Chondrocyte (in vitro differentiated cells): ENCODE measurements at places on chromosomes 5 and 9. TPM values are rescaled to one million over a fixed set of nuclear protein-coding genes. Genes with fewer than 3 reads are reported as not detected.
A peak's percentile ranks its signal among the peaks of the same experiment; 100 is the strongest.

GRK6 gene
- 19.9 to 26.3 TPM (median 23.8 TPM) in 3 replicates for total RNA-seq

WNK2 gene
- total RNA-seq, result 0.44 to 3.3 TPM (median 2.3 TPM) in 3 replicates

PCDHGB2 gene
- 0.95 to 1.8 TPM (median 1.0 TPM) in 3 replicates for total RNA-seq

PDLIM7 gene
- total RNA-seq, result 563 to 633 TPM (median 613 TPM) in 3 replicates

OR13F1 gene
- total RNA-seq, result not detected in 3 replicates

TSSK1B gene
- total RNA-seq, result 0.10 to 0.36 TPM in 2 of 3 replicates, not detected in the other

OLFML2A gene
- total RNA-seq, result 112 to 475 TPM (median 469 TPM) in 3 replicates

BTNL9 gene
- total RNA-seq, result not detected in 3 replicates

CORO2A gene
- 10.1 to 17.4 TPM (median 10.2 TPM) in 3 replicates for total RNA-seq

SEMA4D gene
- 3.3 to 3.8 TPM (median 3.8 TPM) in 3 replicates for total RNA-seq

WDR31 gene
- 1.7 to 2.4 TPM (median 1.8 TPM) in 3 replicates for total RNA-seq

SPATA31D3 gene
- total RNA-seq, result not detected in 3 replicates

ZNF782 gene
- total RNA-seq, result 3.1 to 5.2 TPM (median 3.2 TPM) in 3 replicates

- no peak for DNase-seq
These were observed 42.4 kb upstream of the UBAC1 start for GRCh38 chr9:136003411-136004218.

DNA sequence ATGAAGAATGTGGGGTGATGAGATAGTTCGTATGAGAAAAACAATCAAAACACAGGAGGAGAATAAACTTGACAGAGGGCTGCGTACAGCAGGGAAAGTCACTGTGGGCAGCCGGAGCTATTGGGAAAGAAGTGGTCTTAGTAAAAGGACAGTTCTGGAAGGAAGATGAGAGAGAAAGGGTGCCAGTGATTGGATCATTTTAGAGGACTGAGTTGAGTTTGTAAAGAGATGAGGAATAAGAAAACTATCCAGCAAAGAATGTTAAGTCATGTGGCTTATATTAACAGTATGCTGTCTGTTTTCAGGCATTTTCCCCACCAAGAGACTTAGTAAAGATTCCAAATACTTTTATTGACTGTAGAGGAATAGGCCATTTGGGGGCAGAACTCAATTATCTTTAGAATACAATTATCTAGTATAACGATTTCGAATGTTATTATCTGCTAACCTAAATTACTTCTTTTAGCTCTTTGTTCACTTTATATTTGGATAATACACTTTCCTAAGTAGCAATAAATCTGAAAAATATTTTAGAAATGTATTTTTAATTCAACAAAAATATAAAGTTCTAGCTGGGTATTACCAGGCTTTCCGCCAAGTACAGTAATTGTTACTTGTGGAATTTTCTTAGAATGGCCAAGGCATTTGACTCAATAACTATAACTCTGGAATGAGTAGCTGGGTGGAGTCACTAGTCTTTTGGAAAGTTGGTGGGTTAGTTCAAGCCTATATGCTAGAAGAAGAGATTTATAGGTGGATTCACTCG lies 15.5 kb upstream of the LOX start:
- DNase-seq, result no peak

GRCh38 chr9:81791076-81791475 lies 101.7 kb upstream of the TLE1 start:
- DNase-seq, result no peak

- DNase-seq, result no peak
These were observed 73.5 kb upstream of the LRRTM2 start for GRCh38 chr5:138948471-138949222.

- DNase-seq, result no peak
These were observed 32.0 kb upstream of the DHFR start for GRCh38 chr5:80686757-80687156.

DNA sequence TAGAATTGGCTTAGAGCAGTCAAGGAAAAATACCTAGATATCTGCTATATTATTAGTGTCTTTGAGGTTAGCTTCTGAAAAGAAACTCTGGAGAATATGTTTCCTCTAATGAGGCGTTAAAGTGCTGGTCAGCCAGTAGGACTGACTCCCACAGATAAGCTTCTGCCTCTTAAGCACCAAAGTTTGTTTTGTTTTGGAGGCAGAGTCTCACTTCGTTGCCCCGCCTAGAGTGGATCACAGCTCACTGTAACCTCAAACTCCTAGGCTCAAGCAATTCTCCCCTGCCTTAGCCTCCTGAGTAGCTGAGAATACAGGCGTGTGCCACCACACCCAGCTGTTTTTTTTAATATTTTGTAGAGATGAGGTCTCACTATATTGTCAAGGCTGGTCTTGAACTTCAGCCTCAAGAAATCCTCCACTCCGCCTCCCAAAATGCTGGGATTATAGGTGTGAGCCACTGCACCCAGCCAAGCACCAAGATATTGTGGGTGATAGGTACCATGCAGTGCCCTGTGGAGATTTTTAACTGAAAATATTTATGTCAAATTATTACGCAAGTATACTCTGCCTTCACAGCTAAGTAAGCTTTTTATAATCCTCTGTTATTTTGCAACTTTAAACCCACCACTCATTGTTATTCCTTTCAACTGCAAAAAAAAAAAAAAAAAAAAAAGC lies 24.7 kb upstream of the TMEM171 start:
- DNase-seq, result no peak

DNA sequence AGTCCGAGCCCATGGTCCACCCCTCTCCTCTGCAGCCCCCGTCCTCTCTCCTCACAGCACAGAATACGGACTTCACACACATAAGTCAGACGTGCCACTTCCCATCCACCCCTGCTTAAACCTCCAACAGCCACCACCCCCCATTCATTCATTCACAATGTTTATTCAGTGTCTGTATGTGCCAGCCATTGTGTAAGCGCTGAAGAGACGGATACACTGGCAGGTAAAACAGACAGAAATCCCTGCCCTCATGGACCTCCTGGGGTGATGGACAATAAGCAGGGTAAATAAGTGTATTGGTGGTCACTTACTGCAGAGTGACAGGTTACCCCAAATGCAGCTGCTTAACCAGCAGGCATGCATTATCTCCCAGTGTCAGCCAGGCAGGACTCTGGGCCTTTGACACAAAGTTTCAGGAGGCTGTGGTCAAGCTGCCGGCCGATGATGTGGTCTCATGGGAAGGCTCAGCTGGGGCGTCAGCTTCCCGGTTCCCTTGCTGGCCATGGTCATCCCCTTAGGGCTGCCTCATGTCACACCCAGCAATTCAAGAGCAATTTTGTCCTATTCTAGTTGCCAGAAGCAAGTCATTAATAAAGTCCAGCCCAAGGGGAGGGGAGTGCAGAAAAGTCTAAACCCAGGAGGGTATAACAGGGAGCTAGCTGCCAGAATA lies 1.8 kb upstream of the PAXX start:
- DNase-seq, result no peak

DNA sequence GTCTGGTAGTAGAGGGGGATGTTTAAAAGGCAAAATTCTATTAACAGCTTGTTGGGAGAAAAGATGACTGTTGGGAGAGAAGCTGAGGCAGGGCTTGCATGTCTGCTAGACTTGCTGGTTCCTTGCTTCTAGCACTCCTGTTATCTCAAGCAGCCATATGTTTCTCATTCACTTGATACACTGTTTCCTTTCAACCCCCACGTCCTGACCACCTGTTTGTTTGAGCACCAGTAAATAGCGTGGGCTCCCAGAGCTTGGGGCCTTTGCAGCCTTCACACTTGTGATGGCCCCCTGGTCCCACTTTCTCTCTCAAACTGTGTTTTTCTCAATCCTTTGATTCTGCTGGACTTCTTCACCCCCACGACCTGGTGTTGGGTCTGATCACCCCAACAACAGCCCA lies 111.7 kb upstream of the TMEM161B start:
- no peak for DNase-seq

DNA sequence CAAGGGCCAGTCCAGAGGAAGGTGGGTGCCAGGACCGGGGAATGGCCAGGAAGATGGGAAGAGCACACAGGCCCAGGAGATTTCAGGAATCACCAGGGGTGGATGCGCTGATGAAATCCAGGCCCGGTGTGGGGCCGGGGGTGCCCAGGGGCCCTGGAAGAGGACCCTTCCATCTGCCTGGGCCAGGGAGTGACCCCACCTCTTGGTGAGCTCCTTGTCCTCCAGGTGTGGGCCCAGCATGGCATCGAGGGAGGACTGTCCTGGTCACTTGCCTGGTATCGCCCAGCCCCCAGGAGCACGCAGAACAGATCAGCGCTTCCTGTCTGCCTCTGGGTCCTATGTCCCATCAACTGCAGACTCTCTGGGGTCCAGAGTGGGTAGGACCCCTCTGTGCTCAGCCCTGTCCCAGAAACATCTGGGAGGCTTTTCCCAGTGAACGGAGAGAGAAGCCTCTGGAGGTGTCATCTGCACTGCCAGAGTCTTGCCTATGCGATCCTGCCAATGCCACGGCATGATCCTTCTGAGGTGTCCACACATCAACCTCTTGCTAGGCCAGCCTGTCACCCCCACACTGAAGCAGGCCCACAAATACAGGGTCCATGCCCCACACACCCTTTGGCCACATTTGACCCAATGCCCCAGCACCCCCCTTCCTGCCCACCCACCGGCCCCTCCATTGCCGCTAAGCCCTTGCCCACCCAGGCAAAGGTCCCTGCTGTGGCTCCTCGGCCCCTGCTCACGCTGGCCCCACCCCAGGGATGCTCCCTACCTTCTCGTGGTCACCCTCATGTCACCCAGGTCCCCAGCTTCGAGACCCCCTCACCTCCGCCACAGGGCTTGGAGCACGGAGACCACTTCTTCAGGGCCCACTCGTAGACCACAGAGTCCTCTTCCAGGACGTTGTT lies 67.2 kb downstream of the ZNF354C start:
- DNase-seq, result peak; percentile 81

- DNase-seq, result no peak
These were observed 35.5 kb downstream of the CDK5RAP2 start for GRCh38 chr9:120544441-120544840.

- no peak for DNase-seq
These were observed 1.1 kb upstream of the TENT4A start for GRCh38 chr5:6712142-6712576.

DNA sequence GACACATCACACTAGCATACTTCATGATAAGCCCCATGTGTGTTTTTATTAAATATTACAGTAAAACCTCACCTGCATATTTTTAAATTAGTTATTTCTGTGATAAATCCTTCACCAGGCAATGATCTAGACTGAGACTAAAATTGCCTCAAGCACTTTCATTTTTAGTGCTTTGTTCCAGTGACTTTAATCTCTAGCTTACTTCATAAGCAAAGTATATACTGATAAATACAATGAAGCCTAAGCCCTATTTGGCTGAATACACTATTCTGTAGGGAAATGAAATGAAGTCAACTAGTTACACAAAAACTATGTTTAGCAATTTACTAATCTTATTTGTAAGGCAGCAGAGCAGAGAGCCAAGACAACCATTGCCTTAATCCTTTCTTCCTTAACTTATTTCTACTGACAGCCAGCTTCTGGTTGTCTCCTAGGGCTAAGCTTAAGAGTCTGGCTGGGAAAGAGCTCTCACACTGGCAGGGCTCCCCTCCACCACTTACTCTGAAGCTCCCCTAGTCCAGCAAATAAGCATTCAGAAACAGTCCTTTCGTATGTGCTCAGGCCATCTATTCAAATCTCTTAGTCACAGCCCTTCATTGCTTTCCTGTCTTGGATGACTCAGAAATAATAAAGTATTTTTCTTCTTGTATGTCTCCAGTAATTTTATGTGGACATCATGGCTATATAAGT lies 31.4 kb upstream of the MTAP start:
- no peak for DNase-seq

- no peak for DNase-seq
These were observed 3.7 kb downstream of the CLTA start for GRCh38 chr9:36194326-36195000.

- DNase-seq, result no peak
These were observed 30.1 kb downstream of the TSPAN17 start for GRCh38 chr5:176677209-176677939.

- no peak for DNase-seq
These were observed 36.7 kb downstream of the ZNF618 start for GRCh38 chr9:113912816-113913215.
